A549 treated with Mapracorat at 1 μM for 4 hours (cell line): ENCODE measurements at places on chromosomes 6 and 20. TPM values are rescaled to one million over a fixed set of nuclear protein-coding genes. Genes with fewer than 3 reads are reported as not detected.

Gene ACTR5
- 8.9 to 10.2 TPM (median 9.4 TPM) in 5 replicates for total RNA-seq

Gene RIPOR2
- 0.35 to 0.66 TPM (median 0.48 TPM) in 5 replicates for total RNA-seq

Gene NKX2-2
- total RNA-seq = not detected in 5 replicates

Gene CTCFL
- not detected in 5 replicates for total RNA-seq

Gene ISM1
- total RNA-seq = 0.16 to 0.24 TPM (median 0.21 TPM) in 5 replicates

Gene PANK2
- total RNA-seq = 54.4 to 62.4 TPM (median 55.7 TPM) in 5 replicates

Gene SLC22A2
- 0.10 to 0.15 TPM (median 0.12 TPM) in 3 of 5 replicates, not detected in the others for total RNA-seq

Gene CLDN20
- not detected in 5 replicates for total RNA-seq

Gene TP53TG5
- total RNA-seq = not detected in 5 replicates

Gene UST
- 3.5 to 4.7 TPM (median 3.9 TPM) in 5 replicates for total RNA-seq

Gene IBTK
- total RNA-seq = 24.8 to 31.8 TPM (median 29.4 TPM) in 5 replicates

Gene TMEM170B
- total RNA-seq = 0.61 to 0.85 TPM (median 0.67 TPM) in 5 replicates

Gene SOX12
- total RNA-seq = 18.3 to 27.5 TPM (median 26.0 TPM) in 5 replicates

Gene HAO1
- total RNA-seq = not detected in 5 replicates

Gene EPB41L1
- total RNA-seq = 58.5 to 81.6 TPM (median 74.2 TPM) in 5 replicates

Gene TSBP1
- not detected in 5 replicates for total RNA-seq

Gene TMEM200A
- total RNA-seq = 0.06 to 0.07 TPM in 2 of 5 replicates, not detected in the others

Gene SLC17A2
- not detected in 5 replicates for total RNA-seq

Gene TMEM244
- total RNA-seq = not detected in 5 replicates

Gene MACROD2
- 0.29 to 0.75 TPM (median 0.58 TPM) in 5 replicates for total RNA-seq

Gene QRSL1
- 6.4 to 8.0 TPM (median 7.7 TPM) in 5 replicates for total RNA-seq

Gene ACTL10
- 0.06 TPM in 1 of 5 replicates, not detected in the others for total RNA-seq

Gene FHL5
- total RNA-seq = not detected in 5 replicates

Gene IRF4
- total RNA-seq = 0.21 to 0.46 TPM (median 0.34 TPM) in 5 replicates

Gene CYP39A1
- total RNA-seq = 0.20 TPM in 1 of 5 replicates, not detected in the others

Gene TFAP2C
- 13.1 to 15.0 TPM (median 13.5 TPM) in 5 replicates for total RNA-seq

Gene DLK2
- 4.5 to 7.5 TPM (median 7.1 TPM) in 5 replicates for total RNA-seq

Gene BPIFA1
- total RNA-seq = not detected in 5 replicates

Gene POPDC3
- 23.4 to 25.4 TPM (median 24.4 TPM) in 5 replicates for total RNA-seq

Gene LBP
- total RNA-seq = 0.98 to 1.9 TPM (median 1.2 TPM) in 5 replicates

Gene TAGAP
- total RNA-seq = not detected in 5 replicates

Gene PSORS1C1
- 4.2 to 5.7 TPM (median 4.4 TPM) in 5 replicates for total RNA-seq

Gene PXDC1
- total RNA-seq = 18.1 to 23.8 TPM (median 22.0 TPM) in 5 replicates

Gene ZNF165
- total RNA-seq = 0.58 to 1.2 TPM (median 0.74 TPM) in 5 replicates

Gene C6orf58
- total RNA-seq = not detected in 5 replicates

Gene SYNDIG1
- total RNA-seq = 1.4 to 2.2 TPM (median 1.8 TPM) in 5 replicates
